ENCODE measurements at places on chromosomes 5 and 9.

DNA sequence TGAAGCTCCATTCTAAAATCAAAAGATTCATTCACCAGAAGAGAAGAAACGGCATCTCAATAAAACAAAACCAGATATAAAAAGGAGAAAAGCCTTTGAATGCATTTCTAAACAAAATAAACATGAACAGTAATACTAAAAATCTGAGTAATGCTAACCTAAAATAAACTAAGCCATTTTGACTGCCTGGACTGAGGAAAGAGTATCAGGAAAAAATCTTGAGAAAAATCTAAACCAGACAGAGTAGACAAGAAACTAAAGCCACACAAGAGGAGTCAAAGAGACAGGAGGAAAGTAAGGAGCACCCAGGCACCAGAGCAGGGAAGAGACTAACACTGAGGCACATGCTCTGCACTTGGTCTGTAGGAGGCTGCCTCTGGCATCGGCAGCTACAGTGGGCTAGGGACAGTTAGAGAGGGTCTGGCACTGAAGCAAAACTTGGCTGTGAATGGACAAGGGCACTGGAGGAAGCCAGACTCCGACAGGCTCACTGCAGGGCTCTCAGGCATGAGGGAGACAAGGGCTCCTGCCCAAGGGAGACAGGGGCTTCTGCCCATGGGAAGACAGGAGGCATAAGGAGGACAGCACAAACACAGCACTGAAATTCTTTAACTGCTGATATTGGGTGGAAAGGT is 50.2 kb downstream of the DROSHA start:
- no peak for DNase-seq

DNA sequence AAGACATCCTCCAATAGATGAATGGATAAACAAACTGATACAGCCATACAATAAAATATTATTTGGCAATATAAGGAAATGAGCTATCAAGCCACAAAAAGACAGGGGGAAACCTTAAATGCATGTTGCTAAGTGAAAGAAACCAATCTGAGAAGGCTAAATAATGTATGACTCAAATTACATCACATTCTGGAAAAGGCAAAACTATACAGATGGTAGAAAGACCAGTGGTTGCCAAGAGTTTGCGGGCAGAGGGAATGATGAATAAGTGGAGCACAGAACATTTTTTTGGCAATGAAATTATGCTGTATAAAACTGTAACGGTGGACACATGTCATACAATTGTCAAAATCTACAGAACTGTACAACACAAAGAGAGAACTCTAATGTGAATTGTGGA is 63.3 kb downstream of the CSF2 start:
- no peak for DNase-seq

- DNase-seq, result no peak
These were observed 306.5 kb upstream of the ITGA1 start for GRCh38 chr5:52481201-52481600.

- no peak for DNase-seq
These were observed 28.1 kb downstream of the TMOD1 start for GRCh38 chr9:97529363-97530076.

DNA sequence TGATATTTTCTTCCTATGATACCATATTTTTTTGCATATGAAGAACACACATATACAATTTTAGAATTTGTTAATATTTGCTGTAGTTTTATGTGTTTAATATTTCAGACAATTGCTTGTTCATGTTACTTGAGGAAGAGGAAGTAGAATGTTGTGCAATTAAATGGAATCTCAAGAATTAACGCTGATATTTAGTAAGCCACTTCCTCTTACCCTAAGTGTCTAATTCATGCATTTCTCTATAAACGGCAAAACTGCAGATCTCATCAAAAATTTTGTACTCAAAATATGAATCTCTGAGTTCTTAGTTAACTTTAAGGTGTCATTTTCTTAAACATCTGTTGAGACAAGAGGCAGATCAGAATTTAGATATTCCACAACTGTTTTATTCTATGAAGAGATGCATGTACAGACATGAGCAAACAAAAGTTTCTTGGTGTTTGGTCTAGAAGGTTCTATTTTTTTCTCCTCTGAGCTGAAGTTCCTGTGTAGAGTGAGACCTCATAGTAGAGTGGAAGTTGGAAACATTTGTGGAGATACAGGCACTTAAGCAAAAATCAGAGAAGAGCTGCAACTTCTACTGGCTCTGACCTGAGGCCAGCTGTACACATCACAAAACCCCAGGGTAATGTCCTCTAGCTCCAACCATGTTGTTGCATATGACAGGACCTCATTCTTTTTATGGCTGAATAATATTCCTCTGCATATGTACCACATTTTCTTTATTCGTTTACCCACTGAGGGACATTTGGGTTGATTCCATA is 16.6 kb upstream of the TGFBI start:
- no peak for DNase-seq

DNA sequence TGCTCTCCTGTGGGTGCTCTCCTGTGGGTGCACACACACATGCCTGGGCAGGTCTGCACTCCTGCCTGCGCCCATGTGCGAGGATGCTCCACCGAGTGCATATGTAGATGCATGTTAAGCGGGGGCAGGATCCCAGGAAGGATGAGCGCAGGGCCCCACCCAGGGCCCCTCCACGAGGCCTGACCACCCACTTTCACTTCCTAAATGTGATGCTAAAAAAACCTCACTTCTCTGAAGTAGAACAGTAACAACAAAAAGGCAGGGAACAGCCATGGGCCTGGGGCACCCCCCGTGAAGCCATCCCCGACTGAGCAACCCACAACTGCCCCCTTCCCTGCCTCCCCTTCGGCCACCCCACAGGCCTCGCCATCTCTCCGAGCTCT is 48.2 kb upstream of the SARDH start:
- no peak for DNase-seq

GRCh38 chr5:31807789-31808540 is 169.0 kb downstream of the PDZD2 start:
- DNase-seq, result no peak

DNA sequence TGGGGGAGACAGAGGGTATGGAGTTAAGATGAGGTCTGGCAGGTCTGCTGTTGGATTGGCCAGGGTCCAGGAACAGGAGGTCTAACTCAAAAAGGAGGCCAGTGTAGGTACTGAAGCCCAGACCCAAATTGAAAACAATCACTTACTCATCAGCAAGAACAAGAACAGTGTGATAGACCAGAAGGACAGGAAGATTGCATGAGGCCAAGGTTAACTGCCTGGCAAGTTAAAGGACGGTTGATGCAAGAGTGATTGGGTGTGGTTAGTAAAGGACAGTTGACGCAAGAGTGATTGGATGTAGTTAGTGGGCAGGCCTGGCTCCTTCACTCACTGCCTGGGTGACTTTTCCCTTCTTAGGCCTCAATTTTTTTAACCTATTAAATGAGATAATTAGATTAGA is 132.6 kb downstream of the PDZD2 start:
- DNase-seq, result no peak

GRCh38 chr5:10283927-10284635 is 23.6 kb downstream of the CMBL start:
- peak; percentile 64 for DNase-seq

GRCh38 chr9:82412586-82413305 is 424.2 kb downstream of the SPATA31D1 start:
- DNase-seq, result no peak

- DNase-seq, result no peak
These were observed 338.5 kb downstream of the CETN3 start for GRCh38 chr5:90071066-90071465.

DNA sequence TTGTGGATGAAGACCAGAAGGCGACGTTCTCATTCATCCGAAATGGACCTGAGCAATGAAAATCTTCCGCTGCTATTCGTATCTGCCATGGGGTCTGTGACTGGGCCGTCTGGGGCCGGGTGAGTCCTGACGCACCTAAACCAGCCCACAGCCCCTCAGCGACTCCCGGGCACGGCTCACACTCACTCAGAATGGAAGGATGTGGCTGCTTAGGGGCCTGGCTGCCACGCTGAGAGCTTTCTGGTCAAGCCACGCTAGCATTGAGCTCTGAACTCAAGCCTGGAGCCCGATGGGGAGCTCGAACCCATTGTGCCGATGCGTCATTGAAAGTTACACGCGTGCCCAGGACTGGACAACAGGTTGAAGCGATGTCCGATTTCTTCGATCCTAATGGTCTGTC is 97.8 kb downstream of the MRPL36 start:
- DNase-seq, result no peak

DNA sequence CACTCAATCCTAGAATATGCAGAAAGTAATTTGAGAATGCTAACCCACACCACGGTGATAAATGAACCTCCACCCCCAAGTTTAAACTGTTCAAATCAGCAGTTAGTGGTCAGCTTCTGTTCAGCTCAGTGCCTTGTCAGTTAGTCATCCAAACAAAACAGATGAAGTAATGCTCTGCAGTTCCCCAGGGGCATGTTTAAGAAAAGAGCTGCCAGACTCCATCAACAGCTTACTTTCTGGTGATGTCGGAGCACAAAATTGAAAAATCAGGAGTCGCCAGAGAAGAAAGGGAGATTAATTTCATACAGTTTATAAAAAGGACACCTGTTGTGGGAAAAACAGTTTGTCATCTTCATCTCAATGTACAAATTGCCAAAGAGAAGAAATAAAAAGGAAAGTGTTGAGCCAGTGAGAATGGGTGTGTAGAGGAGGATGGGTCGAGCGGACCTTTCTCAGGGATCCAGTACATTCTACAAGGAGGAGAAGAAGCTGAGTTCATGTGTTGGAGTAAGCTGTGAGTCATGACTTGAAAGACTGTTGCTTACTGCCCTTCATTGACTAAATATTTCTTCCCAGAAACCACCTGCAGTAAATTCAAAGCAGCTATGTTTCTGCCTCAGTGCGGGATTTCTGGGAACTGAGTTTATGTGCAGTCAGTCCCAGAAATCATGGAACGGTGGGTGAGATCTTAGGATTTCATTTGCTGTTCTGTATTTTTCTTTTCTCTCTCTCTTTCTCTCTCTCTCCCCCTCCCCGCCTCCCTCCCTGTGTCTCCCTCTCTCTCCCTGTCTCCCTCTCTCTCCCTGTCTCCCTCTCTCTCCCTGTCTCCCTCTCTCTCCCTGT is 13.7 kb downstream of the TRIO start:
- DNase-seq, result no peak

- DNase-seq, result no peak
These were observed 4.5 kb upstream of the ORM1 start for GRCh38 chr9:114318416-114318815.

DNA sequence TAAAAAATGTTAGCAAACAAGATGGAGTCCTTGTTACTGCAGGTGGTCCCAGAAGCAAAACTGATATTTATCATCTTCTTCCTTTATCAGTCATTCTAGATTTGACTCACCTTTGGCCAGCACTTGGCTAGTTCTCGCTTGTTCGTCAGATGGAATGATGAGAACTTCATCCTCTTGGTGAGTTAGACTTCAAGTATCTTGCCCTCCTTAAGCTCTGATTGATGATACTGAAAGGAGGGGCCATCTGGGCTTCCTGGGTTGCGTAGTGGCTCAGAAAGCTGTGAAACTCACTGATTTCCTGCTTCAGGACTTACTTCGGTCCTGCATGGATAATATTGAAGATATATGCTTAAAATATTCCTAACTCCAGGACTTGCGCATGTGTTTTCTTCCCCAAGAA is 1248.2 kb upstream of the CDH9 start:
- DNase-seq, result no peak

- no peak for DNase-seq
These were observed 160.4 kb downstream of the CFAP90 start for GRCh38 chr5:7690557-7690956.

DNA sequence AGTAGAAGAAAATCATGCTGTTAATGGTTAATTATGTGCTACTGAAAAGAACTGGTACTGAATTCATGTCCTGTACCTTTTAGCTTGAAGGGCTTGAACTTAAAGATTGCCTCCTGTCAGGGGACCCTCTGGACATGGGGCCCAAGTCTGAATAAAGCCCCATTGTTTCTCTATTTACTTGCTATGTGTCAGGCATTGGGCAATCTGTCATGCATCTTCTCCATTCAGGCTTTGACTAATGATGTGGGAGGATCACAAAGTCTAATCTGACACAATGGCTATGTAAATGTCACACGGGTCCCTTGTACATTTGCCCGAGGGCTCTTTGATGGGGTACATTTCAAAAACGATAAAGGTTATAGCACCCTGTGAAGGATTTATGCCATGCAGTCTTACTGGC is 64.0 kb upstream of the TUSC1 start:
- DNase-seq, result no peak

GRCh38 chr9:22044583-22044982 is 35.5 kb upstream of the CDKN2B start:
- no peak for DNase-seq

DNA sequence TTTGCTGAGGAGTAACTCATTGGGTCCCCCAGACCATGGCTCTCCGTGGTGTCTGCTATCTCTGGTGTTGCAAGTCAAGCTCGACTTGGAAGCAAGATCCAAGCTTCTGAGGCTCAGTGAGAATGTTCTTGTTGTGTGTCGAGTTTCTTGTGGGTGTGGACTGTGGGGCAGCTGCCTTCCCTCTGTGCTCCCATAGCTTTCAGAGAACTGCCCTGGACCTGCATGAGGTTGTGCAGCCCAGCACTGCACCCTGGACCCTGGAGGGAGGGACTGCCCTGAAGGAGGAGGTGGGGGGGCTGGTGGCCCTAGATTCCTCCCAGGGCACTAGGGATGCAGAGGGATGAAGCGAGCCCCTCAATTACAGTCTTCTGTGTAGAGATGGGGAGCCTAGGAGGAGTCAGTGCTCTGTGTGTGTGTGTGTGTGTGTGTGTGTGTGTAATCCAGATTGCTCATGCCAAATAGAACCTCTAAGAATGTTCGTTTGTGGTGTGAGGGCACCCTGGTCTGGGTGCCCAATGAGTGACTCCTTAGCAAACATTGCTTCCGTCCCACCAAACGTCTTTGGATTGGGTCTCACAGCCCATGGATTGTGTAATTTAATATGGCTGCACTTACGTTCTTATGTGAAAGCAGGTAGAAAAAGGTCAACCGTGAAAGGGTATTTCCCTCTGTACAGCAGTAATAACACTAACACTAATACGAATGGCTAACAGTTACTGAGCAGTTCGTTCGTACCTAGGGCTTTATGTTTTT is 143.3 kb upstream of the LMX1B start:
- DNase-seq, result no peak

DNA sequence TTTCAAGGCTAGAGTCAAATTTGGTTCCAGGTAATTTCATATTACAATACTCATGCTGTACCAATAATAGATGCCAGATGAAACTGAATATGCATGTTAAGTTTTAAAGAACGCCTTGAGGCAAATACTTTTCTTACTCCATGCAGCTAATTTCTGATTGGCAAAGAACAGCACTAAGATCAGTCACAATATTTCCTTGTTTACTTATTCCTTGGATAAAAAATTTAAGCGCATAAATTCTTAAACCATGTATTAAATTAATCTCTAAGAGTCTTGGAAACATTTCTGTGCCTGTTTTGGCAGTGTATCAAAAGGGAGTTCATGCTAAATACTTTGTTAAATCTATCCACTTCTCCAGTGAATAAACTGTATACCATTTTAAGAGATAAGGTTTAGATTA is 173.5 kb downstream of the SLC12A2 start:
- DNase-seq, result no peak

DNA sequence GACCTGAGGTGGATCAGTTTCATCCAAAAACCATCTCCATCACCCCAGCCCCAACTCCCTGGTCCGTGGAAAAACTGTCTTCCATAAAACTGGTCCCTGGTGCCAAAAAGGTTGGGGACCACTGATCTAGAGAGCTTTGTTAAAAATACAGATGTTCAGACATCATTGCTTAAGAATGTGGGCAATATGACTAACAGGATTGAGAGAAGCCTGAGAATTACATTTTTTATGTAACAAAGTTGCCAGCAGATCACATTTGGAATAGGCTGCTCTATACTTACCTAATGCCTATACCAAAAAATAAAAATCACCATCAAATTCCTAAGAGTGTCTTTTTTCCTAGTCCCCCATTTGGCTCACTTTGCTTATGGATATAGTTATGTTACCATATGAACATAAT is 143.3 kb downstream of the RAPGEF6 start:
- DNase-seq, result no peak

All from stimulated activated CD8-positive, alpha-beta memory T cell treated with anti-CD3 and anti-CD28 coated beads, Interleukin-12 subunit alpha, Interleukin-12 subunit beta, amount 100 ng/mL, for 1 hour (primary cell).